ENCODE measurements at places on chromosomes 16 and 17.

- no peak for DNase-seq
Measured at GRCh38 chr16:337975-338575, 14.4 kb downstream of the AXIN1 start.

DNA sequence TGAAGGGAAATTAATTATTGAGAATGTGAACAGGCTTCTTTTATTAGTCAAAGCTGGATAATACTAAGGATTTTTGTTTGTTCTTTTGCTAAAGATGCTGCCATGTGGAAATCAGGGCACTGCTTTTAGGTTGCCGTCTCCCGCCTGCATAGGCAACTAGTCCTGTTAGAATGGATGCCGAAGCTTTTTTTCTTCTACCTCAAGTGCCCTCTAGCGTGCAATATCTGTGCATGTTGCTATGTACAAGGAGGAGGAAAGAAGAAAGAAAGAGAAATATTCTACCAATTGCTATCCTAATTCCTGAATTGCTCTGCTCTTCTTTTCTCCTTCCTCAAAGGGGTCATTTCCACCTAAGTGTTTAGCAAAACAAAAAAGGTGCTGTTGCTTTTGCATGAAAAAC, 5.2 kb upstream of the CDH8 start:
- peak; percentile 74 for DNase-seq

DNA sequence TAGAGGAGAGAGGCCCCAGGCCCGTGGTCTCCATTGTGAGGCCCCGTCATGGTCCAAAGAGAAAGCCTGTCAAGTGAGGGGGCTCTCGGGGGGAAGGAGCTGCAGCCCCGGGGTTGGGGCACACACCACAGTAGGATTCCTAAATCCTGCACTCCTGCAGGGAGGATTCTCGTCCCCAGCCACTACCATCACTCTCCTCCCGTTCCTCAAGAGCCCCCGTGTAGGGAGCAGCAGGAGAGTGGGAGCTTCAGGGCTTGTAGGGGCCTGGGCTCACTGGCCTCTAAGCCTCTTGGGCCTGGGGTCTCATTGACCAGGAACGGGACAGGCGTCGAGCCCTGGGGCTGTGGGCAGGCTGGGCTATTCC, 821 bp downstream of the C16orf86 start:
- no peak for DNase-seq

- DNase-seq, result no peak
Measured at GRCh38 chr17:70276906-70277305, 107.6 kb downstream of the KCNJ2 start.

- DNase-seq, result no peak
Measured at GRCh38 chr17:45145035-45145389, 3.3 kb upstream of the HEXIM1 start.

GRCh38 chr17:81707725-81708646, 4.1 kb upstream of the SLC25A10 start:
- no peak for DNase-seq

DNA sequence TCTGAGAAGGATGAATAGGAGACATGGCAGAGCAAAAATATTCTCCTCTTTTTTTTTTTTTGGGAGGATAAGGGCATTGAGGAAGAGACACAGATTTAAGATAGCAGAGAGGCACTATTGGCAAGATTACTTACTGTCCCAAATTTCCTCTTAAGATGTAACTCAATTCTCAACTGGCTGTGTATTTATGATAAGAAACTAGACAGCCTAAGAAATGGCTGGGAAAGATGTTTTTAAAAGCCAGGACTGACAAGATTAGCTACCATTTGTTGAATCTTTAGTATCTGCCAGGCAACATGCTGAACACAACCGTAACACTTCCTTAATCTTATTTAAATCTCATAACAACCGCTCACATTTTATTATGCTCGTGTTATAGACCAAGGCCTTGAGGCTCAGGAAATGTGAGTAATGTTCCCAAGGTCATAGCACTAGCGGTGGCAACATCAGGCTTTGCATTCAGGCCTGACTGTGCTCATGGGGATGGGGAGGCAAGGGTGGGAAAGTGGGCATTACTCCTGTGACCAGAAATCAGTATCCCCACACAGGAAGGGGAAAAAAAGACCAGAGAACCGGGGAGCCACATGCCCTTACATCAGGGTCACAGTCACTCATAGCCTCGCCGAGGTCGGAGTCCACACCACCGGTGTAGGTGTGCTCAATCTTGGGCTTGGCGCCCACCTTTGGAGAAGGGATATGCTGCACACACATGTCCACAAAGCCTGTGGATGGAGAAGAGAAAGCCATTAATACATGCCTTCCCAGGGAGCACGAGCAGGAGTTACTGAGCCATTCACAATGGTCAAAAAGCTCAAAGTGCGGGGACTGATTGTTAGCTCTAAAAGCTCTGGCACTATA, 15.6 kb downstream of the HIGD1B start:
- no peak for DNase-seq

DNA sequence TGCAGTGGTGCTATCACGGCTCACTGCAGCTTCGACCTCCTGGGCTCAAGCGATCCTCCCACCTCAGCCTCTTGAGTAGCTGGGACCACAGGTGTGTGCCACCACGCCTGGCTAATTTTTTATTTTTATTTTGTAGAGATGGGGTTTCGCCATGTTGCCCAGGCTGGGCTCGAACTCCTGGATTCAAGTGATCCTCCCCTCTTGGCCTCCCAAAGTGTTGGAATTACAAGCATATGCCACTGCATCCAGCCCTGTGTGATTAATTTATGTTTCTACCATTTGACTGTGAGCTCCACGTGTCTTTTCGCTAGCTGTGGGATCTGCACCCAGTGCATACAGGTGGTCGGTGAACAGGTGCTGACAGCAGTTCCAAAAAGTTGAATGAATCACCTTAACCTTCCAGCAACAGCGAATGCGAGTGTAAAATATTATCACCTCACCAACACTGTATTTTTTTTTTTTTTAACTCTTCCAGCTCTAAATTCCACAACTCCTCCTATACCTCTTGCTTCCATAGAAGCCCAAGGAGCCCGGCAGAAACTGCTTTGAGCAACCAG, 484 bp upstream of the NUDT7 start:
- no peak for DNase-seq

- no peak for DNase-seq
Measured at GRCh38 chr16:83023011-83023410, 396.2 kb downstream of the CDH13 start.

DNA sequence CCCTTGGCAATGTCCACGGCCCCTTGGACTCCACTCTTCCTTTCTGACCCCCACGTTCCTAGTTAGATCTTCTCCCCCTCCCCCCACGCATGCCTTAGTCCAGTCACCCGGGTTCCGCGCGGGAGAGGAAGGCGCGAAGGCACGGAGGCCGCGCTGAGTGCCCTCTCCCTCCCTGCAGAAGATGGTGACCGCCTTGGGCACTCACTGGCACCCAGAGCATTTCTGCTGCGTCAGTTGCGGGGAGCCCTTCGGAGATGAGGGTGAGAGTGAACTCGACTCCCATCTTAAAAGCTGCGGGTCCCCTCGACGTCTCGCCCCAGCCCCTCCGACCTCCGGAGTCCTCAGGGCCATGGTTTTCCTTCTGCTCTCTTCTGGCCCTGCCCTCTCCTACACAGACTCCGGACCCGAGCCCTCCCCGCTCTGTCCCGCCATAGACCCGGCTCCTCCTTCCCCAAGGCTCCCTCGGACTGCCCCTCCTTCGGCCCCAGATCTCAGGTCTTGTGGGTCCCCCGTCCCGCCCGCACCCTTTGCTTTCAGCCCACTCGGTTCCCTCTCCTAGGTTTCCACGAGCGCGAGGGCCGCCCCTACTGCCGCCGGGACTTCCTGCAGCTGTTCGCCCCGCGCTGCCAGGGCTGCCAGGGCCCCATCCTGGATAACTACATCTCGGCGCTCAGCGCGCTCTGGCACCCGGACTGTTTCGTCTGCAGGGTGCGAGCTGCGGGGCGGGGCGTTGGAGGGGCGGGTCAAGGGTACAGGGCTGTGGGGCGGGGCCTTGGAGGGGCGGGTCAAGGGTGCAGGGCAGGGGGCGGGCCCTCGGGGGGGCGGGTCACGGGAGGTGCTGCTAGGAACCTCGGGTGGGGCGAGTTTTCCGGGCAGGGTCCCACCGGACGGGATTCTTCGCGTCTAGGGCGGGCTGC, 4.6 kb downstream of the TGFB1I1 start:
- no peak for DNase-seq

DNA sequence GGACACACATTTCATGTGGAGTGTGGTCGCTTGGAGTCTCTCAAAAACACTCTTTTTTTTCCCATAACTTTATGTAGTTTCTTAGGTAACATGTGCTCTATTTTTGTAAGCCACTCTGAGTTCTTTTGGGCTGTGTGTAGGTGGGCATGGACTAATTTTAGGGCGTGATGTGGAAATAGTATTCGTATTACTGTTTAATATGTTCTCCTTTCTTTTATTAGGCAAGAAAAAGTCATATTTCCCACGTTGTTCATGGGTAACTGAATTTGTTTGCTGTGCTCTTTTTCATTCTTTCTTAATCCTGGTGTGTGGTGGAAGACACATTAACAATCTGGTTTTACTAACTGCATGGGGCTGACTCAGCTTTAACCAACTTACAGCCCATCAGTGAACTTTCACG, 27.4 kb downstream of the NDEL1 start:
- no peak for DNase-seq

- DNase-seq, result no peak
Measured at GRCh38 chr17:6761779-6762178, 5.9 kb downstream of the XAF1 start.

DNA sequence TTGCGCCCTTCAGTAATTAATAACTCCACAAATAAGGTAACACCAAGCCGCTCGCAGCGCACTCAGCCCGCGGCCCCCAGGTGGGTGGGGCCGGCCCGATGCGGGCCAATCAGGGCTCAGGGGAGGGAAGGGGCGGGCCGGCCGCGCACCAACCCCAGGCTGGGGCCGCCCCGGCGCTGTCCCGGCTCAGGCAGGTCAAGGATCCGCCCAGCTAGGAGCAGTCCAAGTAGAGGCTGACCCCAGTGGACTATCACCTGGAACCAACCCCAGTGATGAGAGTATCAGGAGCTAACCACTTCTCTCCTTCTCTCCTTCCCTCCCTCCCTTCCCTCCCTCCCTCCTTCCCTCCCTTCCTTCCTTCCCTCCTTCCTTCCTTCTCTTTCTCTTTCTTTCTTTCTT, 110.8 kb downstream of the C16orf78 start:
- no peak for DNase-seq

GRCh38 chr17:29931231-29931932, 1.4 kb upstream of the SSH2 start:
- DNase-seq, result peak; percentile 73

DNA sequence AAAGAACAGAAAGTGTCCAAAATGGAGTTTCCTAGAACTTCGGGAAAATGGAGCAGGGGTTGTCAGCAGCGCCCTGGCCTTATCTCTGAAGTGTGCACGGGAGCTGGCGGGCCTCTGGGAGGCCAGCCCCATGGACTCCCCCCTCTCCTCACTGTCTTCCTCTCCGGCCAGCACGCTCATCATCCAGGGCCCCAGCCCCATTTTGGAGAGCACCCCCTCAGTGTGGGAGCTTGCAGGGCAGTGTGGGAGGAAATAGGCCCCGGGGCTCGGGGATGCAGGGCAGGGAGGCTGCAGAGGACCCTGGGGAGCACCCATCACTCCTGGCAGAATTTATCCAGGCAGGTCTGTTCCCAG, 4.9 kb upstream of the PABPN1L start:
- no peak for DNase-seq

GRCh38 chr17:7237761-7238419, 1.4 kb downstream of the PHF23 start:
- DNase-seq, result peak; percentile 65
